Fibroblast of gingiva (primary cell): ENCODE measurements at places on chromosomes 2 and 18.

DNA sequence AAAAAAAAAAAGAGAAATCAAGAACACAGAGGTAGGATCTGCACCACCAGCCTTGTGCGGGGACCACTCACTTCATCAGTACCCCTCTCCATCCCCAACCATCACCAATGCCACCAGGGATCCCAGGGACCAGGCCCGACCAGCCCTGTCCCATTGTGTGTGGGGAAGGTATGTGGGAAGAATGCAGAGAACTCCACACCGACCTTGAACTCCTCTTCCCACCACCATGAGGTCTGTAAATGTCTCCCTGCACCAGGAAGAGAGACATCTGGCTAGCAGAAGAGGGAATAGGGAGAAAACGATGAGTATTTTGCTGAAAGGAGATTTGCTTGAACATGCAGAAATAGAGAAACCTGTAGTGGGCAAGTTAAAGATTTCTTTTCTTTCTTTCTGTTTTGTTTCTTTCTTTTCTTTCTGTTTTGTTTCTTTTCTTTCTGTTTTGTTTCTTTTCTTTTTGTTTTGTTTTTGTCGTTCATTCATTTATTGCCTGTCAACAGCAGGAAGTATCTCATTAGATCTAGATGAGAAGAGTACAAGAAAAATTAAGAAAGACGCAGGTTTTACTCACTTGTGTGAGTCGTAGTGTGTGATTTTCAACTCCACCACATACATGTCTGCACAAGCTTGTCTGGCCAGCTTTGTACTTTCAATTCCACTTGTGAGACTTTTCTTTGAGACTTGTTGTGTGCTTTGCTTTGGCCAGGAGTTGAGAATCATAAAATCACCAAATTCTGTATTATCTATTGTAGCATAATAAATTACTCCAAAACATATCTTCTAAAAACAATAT, 179.8 kb upstream of the HAAO start:
- no peak for DNase-seq

- no peak for DNase-seq
Observed at GRCh38 chr18:10060469-10060782, 146.6 kb downstream of the VAPA start.

- DNase-seq = no peak
Observed at GRCh38 chr2:241225983-241226382, 37.5 kb downstream of the ANO7 start.

DNA sequence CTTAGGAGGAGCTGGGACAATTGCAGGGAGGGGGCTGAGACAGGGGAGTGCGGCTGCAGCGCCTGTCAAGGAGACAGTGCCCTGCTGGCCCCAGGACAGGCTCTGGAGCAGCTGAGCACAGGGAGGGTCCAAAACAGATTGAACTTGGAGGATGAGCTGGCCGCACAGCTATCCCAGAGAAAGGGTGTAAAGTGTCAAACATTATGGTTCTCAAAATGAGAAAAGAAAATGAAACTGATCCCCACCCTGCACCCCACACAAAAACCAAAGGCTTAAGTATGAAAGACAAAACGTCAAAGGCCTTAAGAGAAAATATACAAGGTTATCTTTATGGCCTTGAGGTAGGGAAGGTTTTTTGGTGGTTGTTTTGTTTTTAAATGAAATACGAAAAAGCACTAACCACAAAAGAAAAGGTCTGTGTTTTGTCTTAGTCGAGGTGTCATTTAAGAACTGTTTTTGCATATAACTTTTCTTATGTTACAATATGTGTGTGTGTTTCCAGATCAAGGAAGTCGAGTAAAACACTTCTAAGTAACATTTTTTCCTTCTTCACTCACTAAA, 111.8 kb downstream of the HDAC4 start:
- DNase-seq = no peak

- no peak for DNase-seq
Observed at GRCh38 chr18:25608091-25608490, 256.1 kb upstream of the ZNF521 start.
